ENCODE measurements at places on chromosomes 7 and 10.

DNA sequence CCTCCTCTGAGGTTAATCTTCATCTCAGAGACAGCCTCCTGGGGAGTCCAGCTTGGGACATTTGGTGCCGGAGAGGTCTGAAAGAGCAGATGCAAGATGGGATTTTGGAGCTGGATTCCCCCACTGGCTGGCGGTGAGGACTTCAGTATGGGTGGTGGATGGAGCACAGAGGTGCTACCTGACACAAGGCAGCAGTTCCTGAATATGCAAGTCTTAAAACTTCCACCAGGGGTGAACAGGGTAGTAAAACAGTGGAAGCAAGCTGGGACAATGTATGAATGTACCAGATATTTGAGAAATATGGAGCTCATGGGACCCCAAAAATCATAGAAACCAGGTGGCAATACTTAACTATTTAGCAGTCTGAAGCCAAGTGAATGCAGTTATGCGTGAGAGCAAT lies 4.8 kb upstream of the TAF3 start:
- no peak overlapping the region for H3K27ac ChIP-seq
- no peak for DNase-seq
- no peaks in the 10 kb centered on the region for H3K36me3 ChIP-seq
- H3K4me3 ChIP-seq: no peak overlapping the region
- no peaks in the 10 kb centered on the region for H3K27me3 ChIP-seq
- no peaks in the 10 kb centered on the region for H3K4me1 ChIP-seq

- no peak for DNase-seq
- no peak overlapping the region for H3K27ac ChIP-seq
- H3K4me1 ChIP-seq: no peaks in the 10 kb centered on the region
- no peaks in the 10 kb centered on the region for H3K36me3 ChIP-seq
- H3K4me3 ChIP-seq: no peak overlapping the region
- H3K27me3 ChIP-seq: no peaks in the 10 kb centered on the region
Observed at GRCh38 chr7:8590791-8591190, 157.4 kb downstream of the NXPH1 start.

- no peak for DNase-seq
- peak overlapping the region; percentile 73 for H3K27ac ChIP-seq
- H3K4me1 ChIP-seq: no peaks in the 10 kb centered on the region
- no peaks in the 10 kb centered on the region for H3K27me3 ChIP-seq
- H3K4me3 ChIP-seq: no peak overlapping the region
Observed at GRCh38 chr7:159068893-159069448, 75.7 kb downstream of the VIPR2 start.

GRCh38 chr10:29701306-29701705 lies 66.5 kb upstream of the SVIL start:
- H3K27me3 ChIP-seq: no peaks in the 10 kb centered on the region
- no peak for DNase-seq
- no peak overlapping the region for H3K4me3 ChIP-seq
- peaks cover 3% of the 10 kb centered on the region for H3K4me1 ChIP-seq
- H3K36me3 ChIP-seq: no peaks in the 10 kb centered on the region

DNA sequence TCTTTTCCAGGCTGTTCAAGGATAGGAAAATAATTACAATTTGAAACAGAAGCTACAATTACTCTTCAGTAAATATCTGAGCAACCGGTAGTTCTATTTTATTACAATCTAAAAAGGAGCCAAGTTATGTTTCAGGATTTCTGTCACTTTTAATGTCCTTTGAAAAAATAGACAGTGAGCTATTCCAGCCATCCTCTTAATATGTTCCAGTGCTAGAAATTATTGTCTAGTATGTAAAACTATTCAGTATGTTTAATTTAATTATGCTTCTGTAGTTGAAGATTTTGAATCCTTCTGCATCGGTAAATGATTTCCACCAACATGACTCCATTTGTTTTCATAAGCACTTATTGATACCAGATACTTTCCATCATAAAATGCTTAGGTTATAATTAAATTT lies 129.6 kb upstream of the SEMA3D start:
- H3K27me3 ChIP-seq: no peaks in the 10 kb centered on the region
- H3K4me3 ChIP-seq: no peak overlapping the region
- H3K36me3 ChIP-seq: no peaks in the 10 kb centered on the region
- DNase-seq: no peak
- H3K4me1 ChIP-seq: no peaks in the 10 kb centered on the region
